Ecto neural progenitor cell (in vitro differentiated cells): ENCODE measurements at places on chromosomes 7 and 10.

DNA sequence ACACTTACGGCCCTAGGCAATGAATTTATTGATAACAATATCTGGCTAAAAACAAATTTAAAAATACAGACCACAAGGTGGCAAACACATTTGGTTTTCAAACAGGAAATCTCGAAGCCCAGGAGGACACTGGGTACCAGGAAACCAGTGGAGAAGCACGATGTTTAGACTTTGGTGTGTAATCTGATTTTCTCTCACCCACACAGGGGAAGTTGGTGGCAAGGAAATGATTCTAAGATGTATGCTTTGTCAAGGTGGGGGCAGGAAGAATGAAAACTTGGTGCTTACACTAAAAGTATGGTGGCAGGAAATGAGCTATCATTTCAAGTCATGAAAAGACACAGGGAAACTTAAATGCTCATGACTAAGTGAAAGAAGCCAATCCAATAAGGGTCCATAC, 113.2 kb upstream of the ANKRD1 start:
- no peak for DNase-seq

- DNase-seq, result no peak
Measured at GRCh38 chr7:154861589-154861988, 141.3 kb downstream of the PAXIP1 start.

DNA sequence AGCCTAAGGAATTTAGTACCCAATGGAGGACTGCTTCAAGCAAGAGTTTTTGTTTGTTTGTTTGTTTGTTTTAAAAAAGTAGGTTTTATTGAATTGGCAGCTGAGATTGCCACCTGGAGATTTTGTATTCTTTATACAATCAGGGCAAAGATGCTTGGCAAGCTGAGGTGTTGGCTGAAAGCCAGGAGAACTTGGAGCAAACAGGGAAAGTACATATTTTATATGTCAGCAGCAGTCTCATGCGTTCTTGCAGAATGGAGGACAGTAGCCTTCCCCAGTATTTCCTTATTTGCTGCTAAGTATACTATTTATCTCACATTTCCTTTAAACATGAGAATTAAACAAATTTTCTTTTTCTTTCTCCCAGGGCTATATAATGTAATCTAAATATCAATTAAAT, 22.6 kb upstream of the ICA1 start:
- DNase-seq, result no peak

DNA sequence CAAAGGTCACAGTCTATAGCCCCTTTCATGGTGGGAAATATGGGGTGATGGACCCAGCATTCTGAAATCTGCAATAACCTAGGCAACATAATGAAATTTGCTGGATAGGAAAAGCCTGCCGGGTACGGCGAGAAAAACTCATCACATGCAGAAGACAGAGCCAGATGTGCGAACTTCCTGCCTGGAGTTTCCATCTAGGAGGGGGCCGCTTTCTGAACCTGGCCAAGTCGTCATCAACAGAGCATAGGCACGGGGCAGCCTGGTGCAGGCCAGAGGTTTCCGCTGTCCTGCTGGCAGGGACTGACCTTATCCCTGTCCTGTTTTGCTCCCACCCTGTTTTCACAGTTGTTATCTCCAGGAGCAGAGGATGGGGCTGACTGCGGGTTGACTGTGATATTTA, 27.4 kb downstream of the CCDC3 start:
- DNase-seq, result no peak

DNA sequence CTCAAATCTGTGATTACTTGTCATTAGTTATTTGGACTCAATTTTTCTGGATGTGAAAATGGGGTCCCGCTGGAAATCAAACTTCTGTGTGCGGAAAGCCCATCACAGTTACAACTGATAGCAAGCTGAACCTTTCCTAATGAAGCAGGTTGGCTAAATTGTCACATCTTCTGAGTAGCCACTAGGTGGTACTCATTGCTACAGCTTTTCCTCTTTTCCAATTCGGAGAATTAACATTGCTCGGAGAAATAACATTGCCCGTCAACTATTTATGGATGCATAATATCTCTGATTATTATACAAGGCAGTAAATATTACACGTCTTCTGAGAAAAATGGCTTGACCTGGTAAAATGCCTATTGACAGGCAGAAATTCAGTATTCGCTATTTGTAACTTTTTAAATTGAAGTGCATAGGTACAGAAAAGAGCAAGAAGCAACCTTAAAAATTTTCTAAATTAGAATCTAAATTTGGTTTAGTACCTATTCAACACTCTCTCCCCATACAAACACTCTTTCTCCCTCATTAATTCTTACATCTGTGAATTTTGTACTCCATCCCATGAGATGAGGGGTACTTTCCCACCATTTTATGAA, 17.3 kb upstream of the BLOC1S2 start:
- DNase-seq, result no peak

GRCh38 chr7:132145466-132145865, 430.8 kb downstream of the PLXNA4 start:
- DNase-seq, result no peak
